ENCODE measurements at places on chromosomes 3 and 15.

- no peak for DNase-seq
Observed at GRCh38 chr3:40009991-40010390, 200.6 kb downstream of the MYRIP start.

GRCh38 chr15:29476503-29477080 is 207.0 kb upstream of the NSMCE3 start:
- no peak for DNase-seq

DNA sequence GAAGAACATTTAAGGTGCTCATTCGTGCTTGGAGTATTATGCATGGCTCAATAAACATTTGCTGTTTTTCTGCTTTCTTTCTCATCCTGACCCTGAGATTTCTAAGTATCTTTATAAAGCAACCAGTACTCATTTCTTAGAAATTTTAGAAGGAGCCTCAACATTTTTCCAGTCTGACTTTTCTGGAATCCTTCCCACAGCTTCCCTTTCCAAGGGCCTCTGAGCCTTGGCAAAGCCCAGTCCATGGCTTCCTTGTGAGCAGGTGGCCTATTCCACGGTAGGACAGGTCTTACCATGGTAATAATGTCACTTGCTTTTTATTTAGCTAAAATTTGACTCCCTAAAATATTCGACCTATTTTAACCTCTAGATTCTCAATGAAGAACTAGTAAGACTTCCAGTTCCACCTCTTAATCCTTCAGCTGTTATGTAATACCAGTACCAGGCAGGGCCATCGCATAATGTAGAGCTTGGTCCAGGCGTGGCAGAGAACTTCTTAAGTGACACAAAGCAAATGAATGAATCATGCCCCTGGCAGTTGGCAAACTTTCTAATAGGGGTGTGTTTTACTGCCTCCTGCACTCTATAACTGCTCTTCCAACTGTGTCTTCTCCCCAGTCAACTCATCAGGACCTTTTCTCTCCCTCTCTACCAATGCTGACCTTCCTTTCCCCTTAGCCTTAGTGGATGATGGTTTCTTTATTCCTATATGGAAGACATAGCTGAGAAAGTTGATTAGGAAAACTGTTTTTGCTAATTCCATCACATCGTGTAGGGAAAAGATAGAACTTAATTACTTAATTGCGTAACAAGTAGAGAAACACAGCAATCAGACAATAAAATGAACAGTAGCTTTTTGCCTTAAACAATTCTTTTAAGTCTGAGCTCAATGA is 894 bp upstream of the TM4SF4 start:
- DNase-seq, result no peak

DNA sequence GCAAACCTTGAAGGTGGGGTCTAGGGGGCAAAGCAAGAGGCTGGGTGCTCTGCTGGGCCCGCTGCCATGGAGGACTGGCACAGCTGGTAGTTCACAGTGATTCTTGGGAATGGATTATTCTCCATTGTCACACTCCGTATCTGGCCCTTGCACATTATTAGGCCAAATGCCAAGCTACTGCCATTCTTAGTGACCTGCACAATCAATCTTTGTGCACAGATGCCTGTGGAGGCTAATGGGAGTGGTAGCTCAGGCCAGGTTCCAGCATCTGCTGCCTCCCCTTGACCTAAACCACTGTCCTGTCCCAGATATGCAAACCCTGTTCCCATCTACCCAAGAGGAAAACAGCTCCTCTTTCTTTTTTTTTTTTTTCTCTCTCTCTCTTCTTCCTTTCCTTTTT is 67.5 kb downstream of the TIPARP start:
- DNase-seq, result no peak

DNA sequence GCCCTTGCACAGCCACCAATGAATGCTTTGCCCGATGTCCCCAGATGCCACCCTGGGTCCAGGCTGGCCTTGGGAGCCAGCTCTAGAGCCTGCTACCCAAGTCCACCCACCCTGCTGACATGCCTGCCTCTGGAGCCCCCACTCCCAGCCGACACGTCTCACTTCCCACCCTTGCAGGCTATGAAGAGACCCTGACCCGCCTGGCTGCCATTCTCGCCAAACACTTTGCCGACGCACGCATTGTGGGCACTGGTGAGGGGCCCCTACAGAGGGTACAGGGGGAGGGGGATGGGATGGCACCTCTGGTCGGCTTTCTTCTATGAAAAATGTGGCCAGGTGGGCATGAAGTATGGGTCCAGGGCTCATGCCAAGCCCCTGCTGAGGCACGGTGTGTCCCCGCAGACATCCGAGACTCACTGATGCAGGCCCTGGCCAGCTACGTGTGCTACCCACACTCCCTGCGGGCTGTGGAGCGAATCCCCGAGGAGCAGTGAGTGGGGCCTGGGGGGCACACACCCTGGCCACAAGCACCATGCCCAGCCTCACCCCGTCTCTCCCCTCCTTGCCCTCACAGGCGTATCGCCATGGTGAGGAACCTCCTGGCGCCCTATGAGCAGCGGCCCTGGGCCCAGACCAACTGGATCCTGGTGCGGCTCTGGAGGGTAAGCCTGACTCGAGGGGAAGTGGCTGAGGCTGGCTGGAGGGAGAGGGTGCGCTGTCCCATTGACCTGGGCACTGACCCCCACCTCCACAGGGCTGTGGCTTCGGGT is 6.0 kb downstream of the AMIGO3 start:
- no peak for DNase-seq

- DNase-seq, result no peak
Observed at GRCh38 chr15:77115179-77115578, 44.3 kb upstream of the TSPAN3 start.

DNA sequence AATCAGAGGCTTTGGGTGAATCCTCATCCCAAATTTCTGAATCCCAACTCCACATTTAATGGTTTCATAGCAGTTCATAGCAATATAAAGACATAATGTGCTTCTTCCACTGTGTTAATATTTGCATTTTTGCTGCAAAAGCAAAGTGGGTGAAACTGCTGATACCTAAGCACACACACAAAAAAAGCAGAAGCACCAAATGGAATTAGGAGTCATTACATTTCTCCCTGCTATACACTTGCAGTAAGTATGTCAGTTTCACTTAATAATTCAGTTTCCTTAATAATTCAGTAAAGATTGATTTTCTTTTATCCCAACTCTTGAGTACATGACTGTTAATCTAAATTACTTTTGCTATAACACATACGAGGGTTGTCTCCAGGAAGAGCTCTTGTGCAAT is 48.9 kb upstream of the ALCAM start:
- DNase-seq, result no peak

DNA sequence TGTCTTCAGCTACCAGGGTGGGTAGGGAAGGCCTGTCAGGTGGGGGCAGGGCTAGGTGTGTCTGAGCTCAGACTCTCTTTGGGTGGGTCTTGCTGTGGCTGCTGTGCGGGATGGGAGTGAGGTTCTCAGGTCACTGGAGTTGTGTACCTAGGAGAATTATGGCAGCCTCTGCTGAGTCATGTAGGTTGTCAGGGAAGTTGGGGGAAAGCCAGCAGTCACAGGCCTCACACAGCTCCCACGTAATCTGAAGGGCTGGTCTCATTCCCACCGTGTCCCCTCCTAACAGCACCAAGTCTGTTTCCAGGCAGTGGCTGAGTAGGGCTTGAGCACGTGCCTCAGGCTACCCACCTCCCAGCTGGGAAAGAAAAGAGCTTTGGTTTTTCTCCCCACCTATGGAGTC is 67.0 kb downstream of the CHCHD4 start:
- DNase-seq, result no peak

- no peak for DNase-seq
Observed at GRCh38 chr15:30882849-30883433, 20.8 kb upstream of the FAN1 start.

GRCh38 chr15:96703091-96703490 is 372.6 kb downstream of the NR2F2 start:
- DNase-seq, result no peak

- no peak for DNase-seq
Observed at GRCh38 chr3:188360364-188360881, 206.5 kb downstream of the LPP start.

DNA sequence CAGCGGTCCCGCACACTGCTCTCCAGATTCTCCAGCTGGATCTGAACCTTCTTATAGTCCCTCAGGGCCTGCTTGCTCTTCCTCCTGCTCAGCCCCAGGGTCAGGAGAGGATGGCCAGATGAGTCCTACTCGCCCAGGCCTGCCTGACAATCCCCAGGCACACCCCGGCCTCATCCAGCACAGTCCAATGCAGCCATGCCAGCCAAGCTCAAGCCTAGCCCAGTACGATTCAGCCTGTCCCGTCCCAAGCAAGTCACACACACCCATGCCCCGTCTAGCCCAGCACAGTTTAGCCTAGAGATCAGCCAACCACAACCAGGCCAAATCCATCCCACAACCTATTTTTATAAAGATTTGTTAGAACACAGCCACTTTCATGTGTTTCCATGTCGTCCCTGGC is 16.8 kb downstream of the PLXNB1 start:
- no peak for DNase-seq

- DNase-seq, result no peak
Observed at GRCh38 chr15:60722328-60723112, 243.6 kb upstream of the ICE2 start.

DNA sequence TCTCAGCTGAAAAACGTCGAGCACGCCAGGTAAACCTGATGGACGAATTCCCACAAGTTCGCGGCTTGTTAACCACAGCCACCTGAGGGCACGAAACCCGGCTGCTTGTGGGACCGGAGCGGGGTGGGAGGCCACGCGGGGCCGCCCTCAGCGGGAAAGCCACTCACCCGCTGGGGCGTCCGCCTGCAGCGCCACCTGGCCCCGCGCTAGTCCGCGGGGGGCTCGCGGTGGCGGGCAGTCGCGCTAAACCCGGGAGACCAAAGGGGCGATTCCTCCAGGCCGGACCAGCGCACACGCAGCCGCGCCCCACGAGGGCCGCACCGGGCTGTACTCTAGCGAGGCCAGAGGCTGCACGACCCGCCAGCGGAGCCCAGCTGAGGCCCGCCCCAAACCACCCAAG is 15.7 kb upstream of the CFAP161 start:
- no peak for DNase-seq

GRCh38 chr3:177057768-177058167 is 139.5 kb downstream of the TBL1XR1 start:
- no peak for DNase-seq

DNA sequence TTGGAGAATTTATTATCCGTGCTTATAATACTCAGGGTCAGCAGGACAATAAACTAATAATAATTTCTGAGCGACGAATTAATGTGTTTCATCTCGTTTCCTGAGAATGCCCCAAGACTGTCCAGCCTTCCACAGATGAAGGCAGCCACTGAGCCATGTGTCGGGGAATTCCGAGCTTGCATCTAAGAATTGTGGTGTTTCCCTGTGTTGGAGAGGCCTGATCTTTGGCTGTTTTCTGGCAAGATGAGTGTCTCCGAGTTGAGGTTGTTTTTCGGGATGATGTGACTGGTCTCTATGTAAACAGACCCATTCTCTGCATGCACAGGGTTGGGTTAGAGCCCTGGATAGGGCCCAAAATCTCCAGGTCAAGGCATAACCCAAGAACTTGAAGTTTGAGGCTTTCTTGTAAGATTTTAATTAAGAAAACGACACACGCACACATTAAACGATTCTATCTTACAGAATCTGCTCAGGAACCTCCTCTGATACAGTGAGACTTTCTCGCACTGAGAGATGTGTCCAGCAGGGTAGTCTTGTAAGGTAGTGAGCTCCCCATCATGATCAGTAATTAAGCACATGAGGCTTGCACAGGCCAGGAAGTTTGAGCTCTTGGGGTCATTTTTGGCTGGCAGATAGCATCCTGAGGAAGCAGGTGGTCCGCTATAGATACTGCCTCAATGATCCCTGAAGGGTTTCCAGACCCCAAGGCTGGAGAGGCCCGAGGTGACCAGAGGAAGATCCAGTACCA is 14.4 kb downstream of the FGD5 start:
- DNase-seq, result no peak

- DNase-seq, result no peak
Observed at GRCh38 chr3:22373182-22373581, 622.2 kb upstream of the ZNF385D start.

- DNase-seq, result no peak
Observed at GRCh38 chr3:39474126-39474515, 6.6 kb downstream of the MOBP start.

GRCh38 chr3:126477061-126477380 is 1.3 kb upstream of the ZXDC start:
- no peak for DNase-seq

DNA sequence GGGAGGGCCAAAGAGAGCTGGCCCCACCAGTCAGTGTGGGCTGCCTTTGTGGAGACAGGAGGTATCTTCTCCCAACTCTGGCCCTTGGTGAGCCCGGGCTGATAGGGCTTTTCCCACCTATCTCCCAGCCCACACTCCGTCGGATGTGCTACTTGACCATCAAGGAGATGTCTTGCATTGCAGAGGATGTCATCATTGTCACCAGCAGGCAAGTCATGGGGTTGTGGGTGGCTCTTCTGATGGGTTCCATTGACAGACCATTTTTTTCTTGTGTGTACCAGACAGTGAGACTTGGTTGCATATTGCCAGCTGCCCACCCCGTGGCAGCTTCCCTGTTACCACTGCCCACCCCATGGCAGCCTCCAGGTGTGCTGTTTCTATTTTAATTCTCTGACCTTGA is 3.3 kb downstream of the COPG1 start:
- no peak for DNase-seq

DNA sequence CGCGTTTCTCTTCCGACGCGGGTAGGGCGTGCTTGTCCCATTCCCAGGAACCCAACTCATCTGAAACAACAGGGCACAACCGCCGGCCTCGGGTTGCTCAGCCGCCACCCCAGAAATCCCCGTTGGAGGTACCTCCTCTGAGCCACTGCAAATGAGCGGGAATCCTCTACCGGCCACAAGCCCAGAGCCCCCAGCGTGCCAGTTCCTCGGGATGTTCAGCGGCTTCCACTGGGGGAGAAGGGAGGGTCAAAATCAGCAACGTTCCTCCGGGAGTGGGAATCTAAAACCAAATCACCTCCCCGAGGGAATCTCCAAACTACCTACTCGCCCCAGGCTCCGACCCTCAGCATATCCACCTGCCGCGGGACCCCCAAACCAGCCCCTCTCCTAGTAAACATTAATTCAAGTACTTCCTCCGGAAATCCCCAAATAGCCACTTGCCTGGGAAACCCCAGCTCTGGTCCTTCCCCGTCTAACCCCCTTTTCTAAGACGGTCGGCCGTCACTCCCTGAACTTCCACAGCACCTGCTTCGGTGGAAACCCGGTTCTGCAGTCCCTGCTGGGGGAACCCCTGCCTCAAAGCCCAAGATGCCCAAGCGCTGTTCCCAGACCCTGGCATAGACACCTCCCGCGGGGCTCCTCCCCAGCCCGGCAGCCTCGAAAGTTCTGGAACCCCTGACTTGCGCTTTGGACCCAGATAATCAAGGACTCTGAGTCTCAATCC is 887 bp downstream of the OXTR start:
- DNase-seq, result no peak

DNA sequence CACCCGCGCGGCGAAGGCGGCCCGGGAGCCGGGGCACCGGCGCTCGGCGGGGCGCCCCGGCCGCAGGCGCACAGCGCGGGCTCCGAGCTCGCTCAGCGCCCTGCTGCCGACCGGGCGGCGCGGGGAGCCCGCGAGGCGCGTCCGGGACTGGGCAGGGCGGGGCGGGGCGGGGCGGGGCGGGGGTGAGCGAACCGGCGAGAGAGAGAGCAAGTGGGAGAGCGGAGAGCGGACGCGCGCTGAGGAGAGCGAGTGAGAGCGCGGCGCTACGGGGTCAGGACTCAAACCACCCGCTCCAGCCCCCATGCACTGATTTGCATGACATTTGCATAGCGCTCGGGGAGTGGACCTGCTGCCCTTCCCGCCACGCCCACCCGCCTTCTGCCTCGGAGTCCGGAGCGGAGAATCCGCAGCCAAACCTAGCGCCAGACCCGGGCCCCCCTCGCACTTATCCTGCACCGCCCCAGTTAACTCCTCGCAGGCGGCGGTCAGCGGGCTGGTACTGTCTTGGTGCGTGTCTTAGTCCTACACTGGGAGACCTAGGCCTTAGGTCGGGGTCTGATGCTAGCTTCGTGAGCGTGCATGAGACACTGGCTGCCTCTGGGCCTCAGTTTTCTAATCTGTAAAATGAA is at the start of gene MYLK:
Gene MYLK, minus strand, starts transcription at position 130 of the 629 bp plus-strand sequence. CDS start 90,491 bp downstream, outside the sequence.
- DNase-seq, result no peak
